IMR-90 (cell line): ENCODE measurements at places on chromosomes 11 and 22. TPM values are rescaled to one million over a fixed set of nuclear protein-coding genes. Genes with fewer than 3 reads are reported as not detected.

PATZ1 gene
- 6.4 and 6.5 TPM in 2 replicates for total RNA-seq

IGLL1 gene
- total RNA-seq = not detected in 2 replicates

UBQLNL gene
- total RNA-seq = 0.18 TPM in 1 of 2 replicates, not detected in the other

SCO2 gene
- 1.3 and 1.7 TPM in 2 replicates for total RNA-seq

TENM4 gene
- 9.0 and 9.2 TPM in 2 replicates for total RNA-seq
